ELF-1 (cell line): ENCODE measurements at places on chromosomes 11 and 22.
A peak's percentile ranks its signal among the peaks of the same experiment; 100 is the strongest.

DNA sequence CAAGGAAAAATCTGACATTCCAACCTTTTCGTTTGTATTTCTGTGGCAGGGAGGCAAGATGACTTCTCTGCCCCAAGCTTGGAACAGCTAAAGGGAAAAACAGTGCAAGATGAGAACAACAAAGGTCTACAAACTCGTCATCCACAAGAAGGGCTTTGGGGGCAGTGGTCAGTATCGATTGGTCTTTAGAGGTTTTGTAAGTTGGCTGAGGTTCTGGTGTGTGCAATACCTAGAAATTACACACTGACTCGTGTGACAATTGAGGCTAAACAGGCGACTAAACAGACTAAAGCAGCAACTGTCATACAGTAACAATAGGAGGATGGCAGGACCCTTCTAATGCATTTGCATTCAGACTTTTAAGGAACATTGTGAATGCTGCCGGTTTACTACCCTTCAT, 994 bp downstream of the DEPDC5 start:
- DNase-seq, result no peak

GRCh38 chr11:44403587-44404273, 93.8 kb upstream of the ALX4 start:
- no peak for DNase-seq

DNA sequence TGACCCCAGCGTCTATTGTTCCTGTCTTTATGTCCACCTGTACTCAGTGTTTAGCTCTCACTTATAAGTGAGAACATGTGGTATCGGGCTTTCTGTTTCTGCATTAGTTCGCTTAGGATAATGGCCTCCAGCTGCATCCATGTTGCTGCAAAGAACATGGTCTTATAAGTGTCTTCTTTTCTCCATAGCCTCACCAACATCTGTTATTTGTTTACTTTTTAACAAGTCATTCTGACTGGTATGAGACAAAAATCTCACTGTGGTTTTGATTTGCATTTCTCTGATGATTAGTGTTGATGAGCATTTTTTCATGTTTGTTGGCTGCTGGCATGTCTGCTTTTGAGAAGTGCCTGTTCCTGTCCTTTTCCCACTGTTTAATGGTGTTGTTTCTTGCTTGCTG, 21.7 kb upstream of the SLN start:
- DNase-seq, result no peak

DNA sequence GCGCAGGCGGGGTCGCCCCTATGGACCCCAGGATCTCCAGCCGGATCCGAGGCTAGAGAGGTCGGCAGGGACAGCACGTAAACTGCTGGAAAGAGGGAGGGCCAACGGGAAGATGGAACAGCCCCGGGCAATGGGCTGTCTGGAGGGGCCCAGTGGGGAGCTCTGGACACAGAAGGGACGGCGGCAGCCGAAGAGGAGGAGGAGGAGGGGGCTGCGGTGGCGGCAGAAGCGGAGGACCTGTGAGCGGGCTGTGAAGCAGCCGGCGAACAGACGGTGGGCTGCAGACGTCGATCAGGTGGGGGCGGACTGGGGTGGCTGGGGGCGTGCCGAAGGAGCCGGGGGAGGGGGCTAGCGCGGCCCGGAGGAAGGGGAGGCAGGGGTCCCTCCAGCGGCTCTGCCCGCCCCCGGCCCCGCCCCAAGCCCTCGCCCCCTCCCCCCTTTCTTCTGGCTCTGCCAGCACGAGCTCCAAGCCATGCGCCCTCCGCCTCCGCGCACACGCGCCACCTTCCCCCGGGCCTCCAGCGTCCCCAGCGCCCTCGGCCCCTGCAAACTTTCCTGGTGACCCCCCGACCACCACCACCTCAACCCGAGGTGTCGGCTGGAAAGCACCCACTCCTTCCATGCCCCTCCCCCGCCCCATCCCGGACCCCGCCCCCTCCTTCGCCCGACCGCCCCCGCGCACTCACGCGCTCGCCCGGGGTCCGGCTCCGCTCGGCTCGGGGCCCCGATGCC, 432 bp downstream of the TNKS1BP1 start:
- DNase-seq, result peak; percentile 86

- DNase-seq, result no peak
Observed at GRCh38 chr11:124753205-124753604, 1.1 kb upstream of the VSIG2 start.

GRCh38 chr11:67194096-67194495, 72.2 kb upstream of the GRK2 start:
- no peak for DNase-seq

DNA sequence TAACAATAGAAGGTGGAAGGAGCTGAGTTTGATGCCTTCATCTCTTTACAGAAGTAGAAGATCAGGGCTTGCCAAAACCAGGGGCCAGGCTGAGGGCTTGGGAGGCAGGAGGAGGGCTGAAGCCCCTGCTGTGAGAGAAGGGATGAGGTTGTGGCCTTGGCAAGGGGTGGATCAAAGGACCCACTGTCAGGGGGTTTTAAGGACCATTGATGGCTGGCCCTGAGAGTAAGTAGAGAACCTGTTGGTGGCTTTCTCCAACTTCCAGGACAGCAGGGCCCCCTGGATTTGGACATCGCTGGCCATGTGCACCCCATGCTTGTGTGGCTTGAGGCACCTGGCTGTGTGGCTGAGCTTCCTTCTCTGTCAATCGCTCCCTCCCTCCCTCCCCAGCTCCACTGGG, 927.7 kb downstream of the TBC1D22A start:
- DNase-seq, result no peak

GRCh38 chr11:766936-767210, 10.4 kb downstream of the GATD1 start:
- no peak for DNase-seq

GRCh38 chr22:31846161-31847115, 92.6 kb downstream of the DEPDC5 start:
- peak; percentile 7 for DNase-seq

- no peak for DNase-seq
Observed at GRCh38 chr22:30866811-30867271, 101.7 kb downstream of the MORC2 start.
